ENCODE measurements at places on chromosomes 6 and 20. TPM values are rescaled to one million over a fixed set of nuclear protein-coding genes. Genes with fewer than 3 reads are reported as not detected.

DNA sequence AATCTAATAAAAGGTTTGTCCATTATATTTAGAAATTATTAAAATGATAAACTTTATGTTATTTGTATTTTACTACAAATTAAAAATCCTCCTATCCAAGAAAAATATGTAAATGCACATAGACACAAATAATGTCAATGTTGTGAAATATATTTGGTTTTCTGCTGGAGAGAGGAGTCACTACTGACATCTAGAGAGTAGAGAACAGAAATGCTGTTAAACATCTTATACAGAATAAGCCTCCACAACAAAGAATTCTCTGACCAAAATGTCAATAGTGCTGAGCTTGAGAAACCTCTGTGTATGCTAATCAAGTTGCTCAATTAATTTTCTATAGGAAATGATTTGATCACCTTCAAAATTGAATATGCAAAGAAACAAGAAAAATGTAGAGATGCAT is 12.4 kb downstream of the HTR1B start:
- DNase-seq = peak; percentile 49

GRCh38 chr20:20683481-20684321 is 28.7 kb downstream of the RALGAPA2 start:
- DNase-seq = no peak

The FAM83C gene
- total RNA-seq = not detected

The RSPH9 gene
- total RNA-seq = 0.57 TPM

DNA sequence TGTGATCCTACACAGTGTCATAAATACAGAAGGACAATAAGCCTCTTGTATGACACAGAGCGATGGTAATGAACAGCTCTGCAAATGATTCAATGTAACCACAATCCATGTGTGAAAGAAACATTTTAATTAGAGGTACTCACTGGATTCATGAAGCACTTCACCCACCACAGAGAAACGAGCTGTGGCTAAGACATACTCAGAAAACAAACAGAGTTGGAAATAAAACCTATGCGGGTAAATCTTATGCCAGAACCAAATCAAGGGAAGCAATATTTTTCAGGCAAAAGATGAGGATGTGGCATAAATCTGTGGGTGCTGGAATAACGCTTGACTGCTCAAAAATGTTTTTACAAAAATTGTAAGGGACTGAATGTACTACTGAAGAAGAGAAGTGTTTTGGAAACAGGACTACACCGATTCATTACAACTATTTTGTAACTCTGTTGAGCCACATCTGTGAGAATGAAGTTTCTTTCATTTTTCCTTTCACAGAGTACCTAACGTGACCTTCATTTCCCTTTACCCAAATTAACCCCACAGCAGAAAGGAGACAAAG is 112.1 kb downstream of the WDR27 start:
- DNase-seq = no peak

The MEI4 gene
- total RNA-seq = not detected

DNA sequence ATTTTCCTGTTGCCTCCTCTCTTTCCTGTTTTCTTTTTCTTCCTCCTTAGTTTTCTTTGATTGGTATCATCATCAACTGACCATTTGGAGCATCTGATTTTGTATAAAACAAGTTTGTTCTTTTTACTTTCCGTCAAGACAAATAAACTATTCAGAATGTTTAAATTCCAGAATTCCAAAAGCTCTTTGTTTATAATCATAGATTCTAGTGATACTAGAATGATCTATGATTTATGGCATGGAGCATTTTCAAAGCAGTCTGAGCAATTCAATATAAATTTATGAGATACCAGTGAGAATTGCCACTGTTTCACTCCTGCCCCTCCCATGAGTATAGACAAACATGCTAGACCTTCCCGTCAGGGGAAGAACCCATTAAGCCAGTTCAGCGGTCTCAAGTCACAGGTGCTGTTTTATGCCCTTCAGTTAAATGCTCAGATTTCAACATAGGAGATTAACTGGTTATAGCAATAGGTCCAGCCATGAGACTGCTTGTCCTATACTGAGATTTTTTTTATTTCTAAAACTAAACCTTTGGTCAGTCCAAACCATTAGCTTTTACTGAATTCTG is 60.7 kb downstream of the GRIK2 start:
- no peak for DNase-seq

DNA sequence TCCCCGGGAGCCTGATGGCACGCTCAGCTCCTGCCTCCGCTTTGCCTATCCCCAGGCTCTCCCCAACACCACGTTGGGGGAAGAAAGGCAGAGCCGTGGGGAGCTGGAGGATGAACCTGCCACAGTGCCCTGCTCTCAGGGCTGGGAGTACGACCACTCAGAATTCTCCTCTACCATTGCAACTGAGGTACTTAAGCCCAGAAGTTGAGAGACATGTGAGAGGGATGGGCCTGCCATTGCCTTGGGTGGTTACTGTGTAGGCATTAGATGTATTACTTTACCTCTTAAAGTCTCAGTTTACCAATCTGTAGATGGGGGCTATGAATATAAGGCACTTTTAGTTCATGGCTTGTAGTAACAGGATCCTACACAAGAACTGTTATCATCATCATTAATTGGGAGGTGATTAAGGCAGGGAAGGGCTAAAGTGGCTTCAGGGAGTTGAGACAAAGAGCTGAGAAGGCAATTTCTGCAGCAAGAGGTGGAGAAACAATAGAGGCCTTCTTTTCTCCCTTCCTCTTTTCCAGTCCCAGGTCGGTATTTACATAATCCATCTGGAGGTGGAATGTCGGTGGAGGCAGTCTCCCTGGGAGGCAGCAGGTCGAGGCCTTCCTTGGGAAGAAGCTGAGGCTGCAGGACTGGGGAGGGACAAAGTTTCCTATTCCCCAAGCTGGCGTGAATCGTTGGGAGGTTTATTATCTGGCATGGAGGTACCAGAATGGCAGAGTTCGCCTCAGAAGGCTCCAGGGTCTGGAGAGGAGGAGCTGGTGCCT is 691 bp downstream of the SLC22A7 start:
- DNase-seq = no peak

DNA sequence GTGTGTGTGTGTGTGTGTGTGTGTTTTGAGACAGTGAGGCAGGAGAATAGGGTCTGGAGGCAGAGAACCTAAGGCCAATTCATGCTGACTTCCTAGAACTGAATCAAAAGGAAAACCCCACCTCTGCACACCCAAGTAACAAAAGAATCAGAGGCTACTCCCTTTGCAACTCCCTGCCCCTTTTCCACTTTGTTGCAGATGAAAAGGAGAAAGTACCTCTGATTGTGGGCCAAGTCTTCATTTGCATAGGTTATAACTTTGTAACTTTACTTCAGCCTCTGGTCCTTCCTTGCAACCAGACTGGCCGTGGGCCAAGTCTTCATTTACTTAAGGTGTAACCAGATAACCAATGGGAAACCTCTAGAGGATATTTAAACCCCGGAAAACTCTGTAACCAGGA is 168.8 kb downstream of the EYA2 start:
- DNase-seq = no peak

The C6orf132 gene
- total RNA-seq = 1.4 TPM

DNA sequence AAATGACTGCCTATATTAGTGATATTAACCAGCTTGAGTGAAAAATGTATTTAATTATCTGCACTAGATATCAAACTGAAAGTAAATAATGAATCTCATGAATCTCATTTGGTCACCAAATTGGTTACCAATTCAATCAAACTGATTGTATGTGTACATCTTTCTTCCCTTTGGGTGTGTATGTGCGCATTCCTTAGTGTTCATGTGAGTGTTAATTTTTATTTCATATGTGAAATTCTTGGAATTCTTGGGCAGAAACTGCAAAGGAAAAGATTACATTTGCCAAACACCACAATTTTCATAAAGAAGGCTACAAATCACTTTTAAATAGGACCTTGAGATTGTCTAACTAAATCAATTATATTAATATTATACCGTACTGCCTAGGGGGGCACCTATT is 648.4 kb upstream of the MARCKS start:
- DNase-seq = peak; percentile 22

The MATN4 gene
- total RNA-seq = not detected

DNA sequence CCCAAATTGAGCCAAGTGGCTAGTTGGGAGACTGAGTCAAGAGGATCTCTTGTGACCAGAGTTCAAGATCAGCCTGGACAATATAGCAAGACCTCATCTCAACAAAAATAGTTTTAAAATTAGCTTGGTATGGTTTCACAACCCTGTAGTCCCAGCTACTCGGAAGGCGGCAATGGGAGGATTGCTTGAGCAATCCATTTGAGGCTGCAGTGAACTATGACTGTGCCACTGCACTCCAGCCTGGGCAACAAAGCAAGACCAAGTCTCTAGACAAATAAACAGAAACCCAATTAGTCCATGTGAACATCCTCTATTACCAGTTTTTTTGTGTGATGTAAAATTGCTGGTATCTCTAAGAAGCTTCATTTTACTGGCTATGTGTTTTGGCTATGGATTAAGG is 106.2 kb downstream of the TULP4 start:
- no peak for DNase-seq

The NEURL2 gene
- 6.8 TPM for total RNA-seq

GRCh38 chr6:43780941-43781928 is 11.2 kb downstream of the VEGFA start:
- no peak for DNase-seq

The GJA10 gene
- not detected for total RNA-seq

The UNC5CL gene
- total RNA-seq = 0.74 TPM

Measured in fibroblast of the aortic adventitia (primary cell).